ENCODE measurements at places on chromosomes 5 and 9. TPM values are rescaled to one million over a fixed set of nuclear protein-coding genes. Genes with fewer than 3 reads are reported as not detected.

The DNAJC25 gene
- total RNA-seq = 12.0 TPM

The ITGA1 gene
- 1.6 TPM for total RNA-seq

The STC2 gene
- total RNA-seq = 104 TPM

The OMD gene
- not detected for total RNA-seq

The PCDHGA11 gene
- total RNA-seq = not detected

The ANKRD31 gene
- 0.05 TPM for total RNA-seq

The KCNMB1 gene
- total RNA-seq = not detected

The PHF24 gene
- total RNA-seq = 0.07 TPM

The LCP2 gene
- total RNA-seq = not detected

The PCDHA1 gene
- 0.10 TPM for total RNA-seq

The C5 gene
- 14.2 TPM for total RNA-seq

All from A549 treated with DMSO at 1 μM for 4 hours (cell line).